ENCODE measurements at places on chromosomes 6 and 20.

- DNase-seq: no peak
Measured at GRCh38 chr6:98634569-98634968, 199.8 kb upstream of the POU3F2 start.

DNA sequence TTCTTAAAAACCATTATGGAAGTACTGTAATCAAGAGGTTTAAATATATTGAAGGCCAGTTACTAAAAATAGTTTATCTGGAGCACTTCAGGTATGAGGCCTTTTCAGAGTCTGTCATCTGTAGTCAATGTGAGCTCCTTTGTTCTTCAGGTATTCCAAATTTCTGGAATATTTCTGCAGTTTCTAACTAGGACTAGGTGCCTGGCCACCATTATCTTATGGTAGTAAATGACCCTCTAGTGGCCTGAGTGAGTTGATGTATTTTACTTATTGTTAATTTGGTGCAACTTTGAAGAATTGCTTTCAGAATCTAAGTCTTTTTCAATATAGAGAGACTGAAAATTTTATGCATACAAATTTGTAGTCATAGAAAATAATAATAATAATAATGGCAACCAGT, 95.2 kb upstream of the FLRT3 start:
- no peak for DNase-seq

- DNase-seq: peak; percentile 57
Measured at GRCh38 chr6:34246563-34247391, 2.0 kb downstream of the SMIM29 start.

- DNase-seq: no peak
Measured at GRCh38 chr6:36098920-36099647, 31.2 kb upstream of the MAPK13 start.

DNA sequence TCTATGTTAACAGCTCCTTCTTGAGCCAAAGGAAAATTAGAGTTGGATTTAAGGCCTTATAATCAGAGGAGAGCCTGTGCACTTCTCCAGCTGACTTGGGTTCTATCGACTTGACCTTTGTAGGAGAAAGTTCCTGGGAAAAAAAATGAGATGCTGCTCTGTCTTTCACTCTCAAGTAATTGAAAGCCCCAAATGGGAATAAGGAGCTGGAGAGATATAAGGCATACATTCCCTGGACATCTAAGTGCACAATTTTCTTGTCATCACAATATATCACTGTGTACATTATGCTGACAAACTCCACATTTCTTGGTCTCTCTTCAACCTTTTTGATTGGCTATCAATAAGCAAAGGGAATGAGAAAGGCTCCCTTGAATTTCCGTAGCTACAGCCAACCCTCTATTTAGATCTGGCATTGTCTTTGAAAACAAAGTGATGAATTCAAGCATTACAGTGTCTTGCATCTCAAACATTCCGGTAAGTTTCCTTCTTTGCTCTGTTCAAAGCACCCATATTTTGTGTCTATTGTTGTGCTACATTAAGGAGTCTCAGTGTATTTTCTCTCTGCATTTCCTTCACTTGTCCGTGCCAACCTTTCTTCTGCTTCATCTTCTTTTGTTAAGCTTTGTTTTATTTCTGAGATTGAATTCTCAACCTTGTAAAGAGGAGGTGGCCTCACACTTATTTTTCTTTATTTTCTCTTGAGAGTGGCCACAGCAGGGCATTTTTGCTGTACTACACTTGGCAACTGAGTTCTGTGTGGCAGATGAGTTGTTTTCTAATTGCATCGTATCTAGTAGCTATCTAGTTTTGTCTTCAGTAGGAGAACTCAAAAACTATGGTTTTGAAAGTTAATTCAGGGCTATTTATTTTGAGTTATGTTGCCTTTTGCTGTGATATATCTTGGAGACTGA, 450.3 kb upstream of the MAN1A1 start:
- DNase-seq: no peak

GRCh38 chr20:63705232-63706026, 2.3 kb downstream of the ARFRP1 start:
- no peak for DNase-seq

GRCh38 chr6:96742702-96743101, 94.6 kb downstream of the GPR63 start:
- no peak for DNase-seq

DNA sequence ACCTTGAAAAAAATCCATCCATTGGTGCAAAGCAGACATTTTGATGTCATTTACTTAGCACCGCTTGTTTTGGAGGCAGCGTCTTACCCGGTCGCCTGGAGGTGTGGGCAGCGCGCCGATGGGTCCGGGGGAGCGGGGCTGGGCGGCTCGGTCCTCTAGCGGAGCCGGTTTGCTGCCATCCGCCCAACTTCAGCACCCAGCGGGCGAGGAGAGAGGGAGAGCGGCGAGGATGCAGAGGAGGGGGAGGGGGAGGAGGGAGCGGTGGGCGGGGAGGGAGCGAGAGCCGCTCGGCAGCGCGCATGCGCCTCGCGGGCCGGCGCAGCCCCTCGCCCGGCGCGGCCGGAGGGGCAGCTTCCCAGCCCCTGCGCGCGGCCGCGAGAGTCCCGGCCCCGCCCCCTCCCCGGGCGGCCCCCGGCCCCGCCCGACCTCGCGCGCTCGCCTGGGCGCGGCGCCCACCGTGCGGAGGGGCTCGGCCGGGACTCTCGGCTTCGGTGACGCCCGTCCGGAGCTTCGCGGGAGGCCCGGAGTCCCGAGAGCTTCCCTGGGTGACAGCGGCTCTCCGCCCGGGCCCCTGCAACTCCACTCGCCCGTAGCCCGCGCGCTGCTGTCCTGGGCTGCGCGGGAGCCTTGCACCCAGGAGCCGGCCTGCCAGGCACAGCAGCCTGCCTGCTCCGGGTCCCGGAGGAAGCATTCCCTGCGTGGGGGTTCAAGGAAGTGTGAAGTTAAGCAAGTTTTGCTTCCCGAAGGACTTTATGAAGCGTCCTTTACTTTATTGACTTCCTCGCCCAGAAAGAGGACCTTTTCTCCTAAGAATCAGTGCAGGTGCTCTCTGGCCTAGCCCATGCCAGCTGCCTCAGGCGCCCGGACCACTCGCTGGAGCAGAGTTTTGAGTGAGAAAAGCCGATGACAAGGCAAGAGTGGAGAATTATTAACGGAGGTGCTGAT, at the start of gene RGS17:
RGS17 (minus strand) TSS at position 246 of the 945 bp plus-strand sequence. CDS start 87,264 bp downstream, outside the sequence.
- peak; percentile 83 for DNase-seq

- no peak for DNase-seq
Measured at GRCh38 chr6:36728289-36729160, 30.9 kb downstream of the RAB44 start.

- no peak for DNase-seq
Measured at GRCh38 chr20:32648761-32649650, 24.7 kb downstream of the C20orf203 start.

- no peak for DNase-seq
Measured at GRCh38 chr20:40931410-40932044, 97.1 kb upstream of the TOP1 start.

- DNase-seq: no peak
Measured at GRCh38 chr6:25481267-25481666, 170.7 kb upstream of the SCGN start.

- DNase-seq: no peak
Measured at GRCh38 chr20:53412577-53413185, 181.0 kb downstream of the ZNF217 start.

- DNase-seq: no peak
Measured at GRCh38 chr20:22414305-22414742, 170.0 kb downstream of the FOXA2 start.

DNA sequence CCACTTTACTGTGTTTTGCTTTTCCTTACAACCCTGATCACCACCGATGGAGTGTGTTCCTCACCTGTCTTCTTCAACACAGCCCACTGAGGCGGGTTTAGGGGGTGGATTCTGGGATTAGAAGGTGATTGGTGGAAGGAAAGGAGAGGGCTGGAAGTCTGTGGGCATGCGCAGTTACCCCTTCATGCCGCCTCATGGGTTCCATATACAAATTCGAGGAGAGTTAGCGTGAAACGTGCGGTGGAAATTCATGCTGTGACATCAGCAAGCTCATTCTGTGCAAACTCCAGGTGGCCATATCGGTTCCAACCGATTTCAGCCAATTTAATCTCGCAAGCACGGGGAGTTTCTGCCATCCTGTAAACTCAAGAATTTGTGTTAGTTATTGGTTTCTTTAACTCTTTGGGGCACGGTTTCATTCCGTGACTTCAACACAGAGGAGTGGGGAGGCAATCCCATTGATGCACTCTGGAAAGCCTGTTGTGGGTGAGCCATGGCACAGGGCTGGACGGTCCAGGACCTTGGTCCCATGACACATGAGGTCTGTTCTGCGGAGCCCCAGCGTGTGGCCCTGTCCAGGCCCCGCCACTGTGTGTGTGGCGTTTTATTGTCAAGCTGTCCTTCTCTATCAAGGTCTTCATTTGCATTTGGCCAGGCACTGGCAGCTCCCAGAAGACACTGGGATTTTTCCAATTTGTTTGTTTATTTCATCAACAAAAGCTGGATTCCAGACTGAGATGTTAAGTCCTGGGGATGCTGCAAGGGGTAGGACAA, 482.8 kb upstream of the SULF2 start:
- DNase-seq: no peak

DNA sequence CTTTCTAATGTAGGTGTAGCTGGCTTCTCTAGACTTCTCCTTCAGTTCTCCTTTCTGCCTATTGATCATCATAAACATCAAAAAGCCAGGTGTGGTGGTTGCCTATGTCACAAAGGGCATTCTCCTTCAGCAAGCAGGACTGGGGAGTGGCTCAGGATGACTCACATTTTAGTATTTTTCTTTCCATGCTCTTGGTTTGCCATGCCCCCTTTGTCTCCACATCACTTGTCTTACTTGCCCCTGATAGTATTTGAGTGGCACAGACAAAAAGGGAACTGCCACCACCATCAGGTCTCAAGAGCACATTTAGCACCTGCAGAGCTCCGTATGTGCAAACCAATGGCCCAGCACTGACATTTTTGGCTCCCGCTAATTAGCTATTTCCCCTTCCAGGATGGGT, 698.8 kb downstream of the DHX35 start:
- no peak for DNase-seq

DNA sequence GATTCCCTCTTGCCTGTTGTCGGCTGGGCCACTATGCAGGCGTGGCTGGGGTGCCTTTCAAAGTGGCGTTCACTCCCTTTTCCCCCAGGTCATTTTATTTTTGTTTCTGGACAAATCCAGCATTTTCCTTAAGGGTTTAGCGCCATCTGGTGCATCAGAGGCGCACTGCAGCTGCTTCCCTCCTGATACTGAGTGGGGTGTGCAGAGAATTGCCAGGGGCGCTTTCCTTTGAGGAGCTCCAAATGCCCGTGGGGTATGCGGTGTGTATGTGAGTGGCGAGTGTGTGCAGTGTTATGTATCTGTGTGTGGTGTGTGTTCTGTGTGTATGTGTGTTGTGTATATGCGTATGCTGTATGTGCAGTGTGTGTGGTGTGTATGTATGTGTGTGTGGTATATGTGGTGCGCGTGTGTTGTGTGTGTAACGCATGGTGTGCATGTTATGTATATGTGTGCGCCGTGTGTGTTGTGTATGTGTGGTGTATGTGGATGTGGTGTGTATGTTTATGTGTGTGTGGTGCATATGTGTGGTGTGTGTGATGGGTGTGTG, 100.1 kb upstream of the AGPAT4 start:
- DNase-seq: no peak

DNA sequence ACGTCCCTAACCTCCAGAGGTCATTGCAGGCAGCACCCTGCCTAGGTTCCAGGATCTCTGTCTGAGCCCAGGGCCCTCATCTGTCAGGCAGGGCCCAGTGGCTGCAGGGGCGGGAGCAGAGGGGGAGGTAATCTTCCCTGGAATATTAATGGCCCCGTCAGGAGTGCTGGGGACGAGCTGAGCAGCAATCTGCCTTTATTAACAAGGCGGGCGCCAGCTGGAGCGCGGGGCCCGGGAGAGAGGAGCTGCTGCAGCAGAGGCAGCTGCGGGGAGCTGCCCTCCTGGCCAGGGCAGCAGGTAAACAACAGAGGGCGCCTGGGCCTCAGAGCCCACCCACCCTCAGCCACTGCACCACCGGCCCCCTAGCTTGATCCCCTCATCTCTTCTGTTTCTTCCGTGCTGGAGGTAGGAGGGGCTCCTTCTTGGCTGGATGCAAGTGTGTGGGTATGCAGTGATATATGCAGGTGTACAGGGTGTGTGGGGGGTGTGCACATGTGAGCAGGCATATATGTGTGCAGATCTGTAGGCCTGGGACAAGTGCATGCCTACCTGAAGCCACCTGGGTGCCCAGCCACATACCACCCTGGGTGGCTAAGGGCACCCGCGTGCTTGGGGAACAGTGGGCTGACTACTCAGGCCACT, 131.8 kb upstream of the MLN start:
- DNase-seq: no peak

GRCh38 chr20:38173237-38174156, 8.4 kb upstream of the TGM2 start:
- peak; percentile 91 for DNase-seq

GRCh38 chr20:10658876-10659632, 14.7 kb downstream of the JAG1 start:
- DNase-seq: no peak

- DNase-seq: no peak
Measured at GRCh38 chr20:42181064-42181463, 562.9 kb upstream of the CHD6 start.

DNA sequence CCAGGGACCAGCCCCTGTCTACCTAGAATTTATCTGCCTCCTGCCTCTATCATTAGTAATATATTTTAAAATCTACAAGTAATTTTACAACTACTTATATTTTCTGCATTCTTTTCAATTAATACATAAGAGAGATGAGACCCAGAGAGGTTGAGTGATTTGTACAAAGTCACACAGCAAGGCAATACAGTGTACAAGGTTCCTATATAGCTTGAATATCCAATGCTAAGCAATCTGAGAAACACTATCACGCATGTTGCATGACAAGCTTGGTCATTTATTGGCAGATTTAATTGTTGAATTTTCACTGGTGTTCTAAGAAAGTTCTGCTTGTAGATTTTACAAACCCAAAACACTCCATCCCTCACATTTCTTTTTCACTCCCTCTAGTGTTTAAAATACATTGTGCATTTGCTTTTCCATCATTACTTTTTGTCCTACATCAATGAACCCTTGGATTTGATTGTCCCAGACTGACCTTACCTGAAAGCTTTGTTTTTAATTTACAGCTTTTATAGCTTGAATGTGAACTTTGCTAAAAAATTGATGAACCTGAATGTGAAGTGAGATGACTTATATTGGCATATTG, 520.9 kb upstream of the CITED2 start:
- no peak for DNase-seq

GRCh38 chr20:11891776-11892545, 25.7 kb upstream of the BTBD3 start:
- no peak for DNase-seq

- DNase-seq: no peak
Measured at GRCh38 chr6:46002264-46002663, 13.4 kb downstream of the CLIC5 start.

- no peak for DNase-seq
Measured at GRCh38 chr6:20203561-20204511, 8.4 kb downstream of the MBOAT1 start.

- DNase-seq: no peak
Measured at GRCh38 chr6:17662585-17662984, 44.1 kb downstream of the NUP153 start.

- DNase-seq: no peak
Measured at GRCh38 chr20:22924949-22925612, 110.0 kb upstream of the SSTR4 start.

GRCh38 chr20:54025251-54025771, 45.1 kb downstream of the BCAS1 start:
- no peak for DNase-seq

- DNase-seq: no peak
Measured at GRCh38 chr6:158687506-158687905, 37.7 kb downstream of the SYTL3 start.
